ENCODE measurements at places on chromosomes 4 and X.

GRCh38 chr4:7083597-7084563, 16.0 kb upstream of the GRPEL1 start:
- DNase-seq: no peak

DNA sequence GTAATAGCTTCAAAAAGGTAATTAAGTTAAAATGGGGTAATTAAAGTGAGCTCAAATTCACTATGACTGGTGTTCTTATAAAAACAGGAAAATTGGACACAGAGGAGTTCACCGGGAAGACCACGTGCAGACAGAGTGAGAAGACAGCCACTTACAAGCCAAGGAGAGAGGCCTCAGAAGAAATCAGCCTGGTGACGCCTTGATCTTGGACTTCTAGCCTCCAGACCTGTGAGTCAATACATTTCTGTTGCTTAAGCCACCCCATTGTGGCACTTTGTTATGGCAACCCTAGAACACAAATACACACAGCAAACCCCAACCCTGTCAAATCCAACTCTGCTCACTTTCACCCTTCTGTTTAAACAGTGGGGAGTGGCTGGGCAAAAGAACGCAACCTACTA, 4.1 kb upstream of the CD38 start:
- DNase-seq: no peak

GRCh38 chr4:3307486-3307885, 14.7 kb downstream of the RGS12 start:
- no peak for DNase-seq

GRCh38 chr4:15717086-15717485, 14.2 kb downstream of the BST1 start:
- DNase-seq: no peak

GRCh38 chr4:71389149-71389827, 50.5 kb downstream of the SLC4A4 start:
- no peak for DNase-seq

DNA sequence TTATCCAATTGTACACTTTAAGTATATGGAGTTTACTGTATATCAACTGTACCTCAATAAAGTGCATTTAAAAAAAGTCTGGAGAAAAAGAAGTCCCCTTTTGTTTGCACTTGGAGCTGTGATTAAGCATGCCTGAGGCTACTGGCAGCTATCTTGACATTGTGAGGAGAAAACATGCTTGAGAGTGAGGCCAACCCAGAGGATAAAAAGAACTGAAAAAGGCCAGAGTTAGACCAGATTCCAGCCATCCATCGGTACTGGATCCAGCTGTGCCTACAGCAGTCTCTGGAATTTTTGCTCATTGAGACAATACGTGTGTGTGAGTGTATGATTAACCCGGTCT, 57.4 kb downstream of the LGI2 start:
- DNase-seq: no peak

DNA sequence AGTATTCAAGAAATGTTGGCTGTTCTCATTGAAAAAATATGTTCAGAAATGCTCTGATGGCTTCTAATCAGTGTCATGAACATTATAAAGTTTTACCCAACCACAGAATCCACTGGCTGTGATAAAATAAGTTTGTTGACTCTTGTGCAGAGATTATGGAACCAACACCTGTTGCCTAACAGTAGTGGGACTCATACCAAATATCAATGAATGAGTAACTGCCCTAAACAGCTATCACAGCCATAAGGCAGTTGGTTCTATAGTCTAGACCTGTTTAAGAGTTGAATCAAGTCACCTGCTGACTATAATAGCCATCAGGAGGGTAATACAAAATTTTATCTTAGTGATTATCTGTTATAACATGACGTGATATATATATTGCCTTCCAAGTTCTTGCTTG, 168.3 kb downstream of the ATOH1 start:
- DNase-seq: no peak

DNA sequence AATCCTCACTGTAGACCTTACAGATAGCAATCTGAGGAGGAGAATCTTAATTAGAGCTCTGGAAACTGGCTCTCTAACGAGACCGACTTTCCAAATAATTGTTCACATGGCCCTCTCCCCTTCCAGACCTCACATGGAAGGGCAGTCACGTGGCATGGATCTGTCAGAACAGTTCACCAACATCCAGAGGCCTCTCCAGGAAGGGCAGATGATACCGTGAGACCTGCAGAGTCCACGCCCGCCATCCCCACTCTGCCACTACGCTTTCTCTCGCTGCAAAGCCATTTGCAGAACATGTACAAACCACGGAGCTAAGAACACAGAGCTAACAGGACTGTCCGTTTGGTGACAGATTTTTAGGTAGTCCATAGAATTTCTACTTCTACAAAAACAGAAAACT, 20.7 kb downstream of the FAT1 start:
- no peak for DNase-seq

DNA sequence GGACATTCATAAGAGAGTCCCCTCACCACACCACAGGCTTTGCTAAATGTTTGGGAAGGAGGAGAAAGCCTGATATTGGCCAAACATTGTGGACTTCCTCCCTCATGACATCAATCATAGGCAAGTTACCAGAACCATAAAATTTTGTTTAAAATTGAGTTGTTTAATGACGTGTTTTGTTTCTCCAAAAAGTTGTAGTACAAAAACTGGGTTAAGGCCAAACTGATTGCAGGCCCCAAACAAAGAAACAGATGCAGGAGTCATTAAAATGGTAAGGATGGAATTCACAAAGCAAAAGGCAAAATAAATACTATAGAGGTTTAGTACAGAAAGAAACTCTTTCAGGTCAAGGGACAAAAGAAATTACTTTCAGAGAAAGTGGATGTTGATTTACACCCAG, 3.9 kb upstream of the ODAM start:
- DNase-seq: no peak

- DNase-seq: no peak
Observed at GRCh38 chr4:83305187-83305586, 20.6 kb upstream of the COQ2 start.

- no peak for DNase-seq
Observed at GRCh38 chr4:103499094-103499493, 220.7 kb downstream of the TACR3 start.
